Esophagus mucosa (tissue), 1 donor: ENCODE measurements at places on chromosomes 2 and 18.

DNA sequence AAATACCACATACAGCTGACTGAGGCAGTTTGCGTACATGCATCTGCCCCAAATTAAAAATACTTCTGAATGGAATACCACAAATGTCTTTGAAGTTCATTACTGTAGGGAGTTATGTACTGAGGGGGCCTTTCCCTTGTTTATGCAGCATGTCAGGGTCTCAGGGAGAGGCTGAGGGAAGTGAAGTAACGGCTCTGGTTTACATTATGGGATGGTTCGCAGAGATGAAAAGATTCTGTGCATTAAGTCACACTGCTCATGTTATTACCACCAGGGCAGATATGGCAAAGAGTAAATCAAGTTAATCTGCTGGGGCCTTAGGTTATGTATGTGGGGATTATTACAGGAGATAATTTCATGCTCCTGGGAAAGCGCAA lies 385.9 kb upstream of the RND3 start:
- ATAC-seq = no peak

DNA sequence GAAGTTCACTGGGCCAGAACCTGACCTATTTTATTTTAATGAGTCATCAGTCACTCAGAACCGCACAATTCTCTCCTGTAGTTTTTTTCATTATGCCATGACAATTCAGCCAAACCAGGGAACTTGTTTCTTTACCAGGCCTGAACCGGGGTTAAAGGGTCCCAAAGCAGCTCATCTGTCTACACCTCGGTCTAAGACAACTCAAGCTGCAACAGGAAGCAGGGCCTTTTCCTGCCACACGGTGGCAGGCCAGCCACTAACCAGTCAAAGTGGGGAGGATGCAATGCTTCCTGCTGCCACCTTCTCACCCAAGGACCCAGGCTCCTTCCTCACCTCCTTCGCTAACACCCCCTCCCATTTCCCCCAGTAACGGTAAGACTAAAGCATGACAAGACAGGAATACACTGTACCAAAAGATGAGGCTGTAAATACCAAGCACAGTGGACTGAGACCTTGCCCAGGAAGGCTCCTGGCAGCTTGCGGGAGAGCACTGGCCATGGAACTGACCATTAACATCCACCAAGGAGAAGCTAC lies 56.7 kb upstream of the ACKR3 start:
- ATAC-seq = peak; percentile 82

DNA sequence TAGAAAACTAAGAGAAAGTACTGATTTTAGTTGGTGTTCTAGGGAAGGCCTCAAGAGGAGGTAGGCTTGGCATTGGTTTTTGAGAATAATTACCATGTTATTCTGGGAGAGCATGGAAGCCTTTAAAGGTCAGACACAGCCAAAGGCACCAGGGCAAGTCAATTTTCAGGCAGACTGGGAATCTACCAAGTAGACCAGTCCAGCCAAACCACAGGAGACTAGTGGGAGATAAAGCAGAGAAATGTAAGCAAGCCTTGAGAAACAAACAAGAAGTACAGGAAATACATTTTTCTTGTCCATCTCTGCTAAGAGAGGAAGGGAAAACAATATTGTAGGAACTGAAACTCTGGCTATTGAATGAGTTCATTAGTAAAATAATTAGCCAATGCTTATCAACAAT lies 5.5 kb upstream of the CCDC68 start:
- ATAC-seq = no peak

- no peak for ATAC-seq
Observed at GRCh38 chr2:22449696-22450095, 935.3 kb upstream of the KLHL29 start.

DNA sequence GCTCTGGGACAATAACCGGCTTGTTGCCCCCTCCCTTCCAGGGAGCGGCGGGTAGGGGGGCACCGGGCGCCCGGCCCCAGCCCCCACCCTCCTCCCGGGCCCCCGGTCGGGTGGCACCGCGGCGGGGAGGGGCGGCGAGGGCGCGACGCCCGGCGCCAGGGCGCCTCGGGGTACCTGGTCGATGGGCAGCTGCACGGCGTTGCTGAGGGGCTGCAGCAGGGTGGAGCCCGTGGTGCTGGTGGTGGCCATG lies 193 bp downstream of the MBOAT2 start:
- ATAC-seq = peak; percentile 0

DNA sequence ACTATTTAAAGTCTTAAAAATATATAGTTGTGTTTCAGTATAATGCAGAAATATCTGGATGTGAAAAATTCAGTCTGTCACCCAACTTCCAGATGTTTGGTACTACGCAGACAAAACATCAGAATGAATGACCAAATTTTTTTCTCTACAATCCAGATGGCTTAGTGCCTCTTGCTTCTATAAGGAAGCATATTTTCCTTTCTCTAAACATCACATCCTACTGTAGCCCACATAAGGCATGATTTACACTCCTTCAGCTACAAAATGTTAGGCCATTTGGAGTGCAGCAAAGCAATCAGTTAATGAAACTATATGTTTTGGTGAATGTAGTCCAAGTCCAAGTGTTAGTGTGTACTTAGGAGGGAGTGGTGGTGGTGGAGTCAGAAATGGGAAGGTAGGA lies 162.9 kb upstream of the SIX2 start:
- ATAC-seq = no peak

- ATAC-seq = no peak
Observed at GRCh38 chr2:109212836-109213563, 84.0 kb downstream of the SH3RF3 start.

DNA sequence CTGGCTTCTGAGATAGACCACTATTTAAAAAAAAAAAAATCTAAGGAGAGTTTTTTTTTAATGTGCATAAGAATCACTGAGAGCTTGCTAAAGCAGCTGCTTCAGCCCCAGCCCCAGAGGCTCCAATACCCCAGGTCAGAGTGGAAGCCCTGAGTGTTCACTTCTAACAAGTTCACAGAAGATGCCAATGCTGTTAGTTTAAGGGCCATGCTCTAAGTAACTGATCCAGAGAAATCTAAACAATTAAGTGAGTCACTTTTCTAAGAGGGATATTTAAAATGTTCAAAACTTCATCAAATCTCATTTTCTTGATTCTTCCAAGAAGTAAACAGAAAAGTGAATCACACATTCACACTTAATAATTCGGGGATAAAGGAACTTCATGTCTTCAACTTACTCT lies 126.4 kb upstream of the CD226 start:
- no peak for ATAC-seq

- no peak for ATAC-seq
Observed at GRCh38 chr2:143877876-143878530, 641.9 kb downstream of the ZEB2 start.

DNA sequence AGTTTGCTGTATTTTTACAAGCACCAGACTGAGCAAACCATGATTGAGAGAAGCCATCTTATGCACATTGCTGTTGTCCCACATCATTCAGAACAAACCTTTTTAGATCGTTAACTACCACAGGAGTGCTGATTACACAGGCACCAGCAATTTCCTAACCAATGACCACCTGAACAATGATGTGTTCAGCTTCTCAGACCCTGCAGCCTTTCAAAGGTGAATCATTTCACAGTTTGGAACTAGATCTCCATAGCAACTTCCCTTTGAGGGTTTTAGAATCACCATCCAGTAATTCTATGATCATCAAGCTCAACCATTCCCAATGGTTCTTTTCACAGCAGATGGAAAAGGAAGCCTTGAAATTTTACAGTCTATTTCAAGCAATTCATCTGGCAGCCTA lies 71.4 kb downstream of the OLA1 start:
- no peak for ATAC-seq

DNA sequence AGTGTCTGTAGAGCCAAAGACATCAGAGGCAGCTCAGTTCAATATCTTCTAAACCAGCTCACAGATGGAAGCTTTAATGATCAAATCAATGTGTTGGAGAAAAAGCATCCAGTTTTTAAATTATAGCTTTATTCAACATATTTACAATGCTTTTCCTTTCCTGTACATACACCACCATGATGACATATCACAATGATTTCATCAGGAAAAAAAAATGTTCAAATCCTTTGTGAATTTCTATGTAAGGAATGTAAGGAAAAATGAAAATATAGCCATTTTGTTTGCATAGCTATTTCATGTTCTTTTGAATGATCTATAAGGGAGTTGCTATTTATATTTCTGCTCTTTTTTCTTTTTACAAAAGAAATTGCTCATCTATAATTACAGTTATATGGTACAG lies 134.7 kb upstream of the CDH20 start:
- ATAC-seq = no peak

DNA sequence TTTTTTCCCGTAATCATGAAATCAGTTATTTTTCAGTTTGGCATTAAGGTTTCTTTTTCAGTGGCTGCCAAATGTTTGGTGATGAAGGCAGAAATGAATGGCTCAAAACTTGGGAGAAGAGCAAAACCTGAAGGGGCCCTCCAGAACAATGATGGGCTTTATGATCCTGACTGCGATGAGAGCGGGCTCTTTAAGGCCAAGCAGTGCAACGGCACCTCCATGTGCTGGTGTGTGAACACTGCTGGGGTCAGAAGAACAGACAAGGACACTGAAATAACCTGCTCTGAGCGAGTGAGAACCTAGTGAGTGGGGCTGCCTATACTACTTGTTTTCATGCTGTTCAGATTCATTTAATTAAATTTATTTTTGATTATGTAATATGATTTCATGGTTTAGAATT lies 29.2 kb upstream of the MSH2 start:
- no peak for ATAC-seq

- no peak for ATAC-seq
Observed at GRCh38 chr2:45554073-45554741, 56.9 kb downstream of the SRBD1 start.

DNA sequence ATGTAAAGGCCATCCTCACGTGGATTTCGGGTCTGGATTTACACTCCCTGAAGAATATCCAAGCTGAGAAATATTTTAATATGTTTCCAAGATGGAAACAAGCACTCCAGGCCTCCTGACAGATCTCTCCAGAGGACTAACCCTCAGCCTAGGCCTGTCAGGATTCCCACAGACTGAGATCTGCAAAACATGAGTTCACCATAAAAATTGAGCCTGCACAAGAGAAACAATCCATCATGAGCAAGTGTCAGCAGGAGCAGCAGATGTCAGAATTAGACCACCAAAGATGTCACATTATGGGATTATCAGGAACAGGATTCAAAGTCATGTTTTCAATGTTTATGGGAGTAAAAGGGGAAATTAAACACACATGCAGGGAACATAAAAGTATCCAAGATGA lies 191.3 kb downstream of the TFCP2L1 start:
- no peak for ATAC-seq

- ATAC-seq = peak; percentile 45
Observed at GRCh38 chr18:43571078-43571689, 293.9 kb upstream of the SYT4 start.

GRCh38 chr18:14919666-14920065 lies 171.7 kb downstream of the ANKRD30B start:
- no peak for ATAC-seq

- ATAC-seq = no peak
Observed at GRCh38 chr2:17915099-17915498, 36.6 kb downstream of the KCNS3 start.

GRCh38 chr2:19709553-19709952 lies 192.2 kb downstream of the TTC32 start:
- ATAC-seq = no peak

- ATAC-seq = no peak
Observed at GRCh38 chr2:129726216-129726615, 253.2 kb upstream of the RAB6C start.

- ATAC-seq = no peak
Observed at GRCh38 chr2:100064165-100064564, 78.2 kb downstream of the AFF3 start.

DNA sequence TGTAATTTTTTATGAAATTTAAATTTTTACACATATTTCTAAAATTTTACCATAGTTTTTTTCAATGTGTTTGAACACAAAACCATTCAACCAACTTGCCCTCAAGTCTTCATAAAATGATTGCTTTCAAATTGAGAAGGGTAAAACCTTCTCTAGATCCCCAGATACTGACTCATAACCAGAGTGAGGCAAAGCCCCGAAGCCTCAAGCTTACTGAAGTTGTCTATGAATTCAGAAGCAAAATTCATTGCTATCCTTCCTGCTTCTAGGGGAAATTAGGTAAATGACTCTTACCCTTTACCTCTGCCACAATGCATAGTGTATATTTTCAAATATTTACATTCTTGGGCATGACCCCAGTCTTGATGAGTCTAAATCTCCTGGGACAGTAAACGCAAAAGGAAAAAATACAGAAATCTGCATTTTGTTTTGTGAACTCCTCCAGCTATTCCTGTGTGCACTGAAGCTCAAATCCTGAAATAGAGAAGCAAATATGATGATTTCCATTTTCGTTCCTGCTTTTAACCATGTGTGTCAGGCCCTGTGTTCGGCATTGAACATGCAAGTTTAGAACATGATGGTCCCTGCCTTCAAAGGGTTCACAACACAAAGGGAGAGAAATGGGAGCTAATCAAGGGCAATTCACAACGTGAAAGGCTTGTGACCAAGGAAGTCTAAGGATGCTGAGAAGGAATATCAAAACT lies 246.3 kb downstream of the SUCLG1 start:
- ATAC-seq = no peak

DNA sequence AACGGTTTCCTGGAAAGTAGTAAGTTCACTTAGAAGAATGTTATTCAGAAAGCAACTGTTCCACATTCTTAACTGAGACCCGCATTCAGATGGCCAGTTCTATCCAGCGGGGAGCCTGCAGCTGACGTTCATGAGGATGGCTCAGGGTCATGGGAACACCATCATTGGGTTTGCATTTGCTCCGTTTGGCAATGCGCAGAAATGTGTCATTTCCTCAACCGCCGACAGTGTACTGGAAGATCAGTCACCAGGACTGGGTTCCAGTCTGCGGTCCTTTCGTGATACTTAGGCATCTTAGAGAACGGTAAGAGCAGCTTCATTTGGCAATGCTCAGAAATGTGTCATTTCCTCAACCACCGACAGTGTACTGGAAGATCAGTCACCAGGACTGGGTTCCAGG lies 104.0 kb downstream of the DNER start:
- no peak for ATAC-seq

DNA sequence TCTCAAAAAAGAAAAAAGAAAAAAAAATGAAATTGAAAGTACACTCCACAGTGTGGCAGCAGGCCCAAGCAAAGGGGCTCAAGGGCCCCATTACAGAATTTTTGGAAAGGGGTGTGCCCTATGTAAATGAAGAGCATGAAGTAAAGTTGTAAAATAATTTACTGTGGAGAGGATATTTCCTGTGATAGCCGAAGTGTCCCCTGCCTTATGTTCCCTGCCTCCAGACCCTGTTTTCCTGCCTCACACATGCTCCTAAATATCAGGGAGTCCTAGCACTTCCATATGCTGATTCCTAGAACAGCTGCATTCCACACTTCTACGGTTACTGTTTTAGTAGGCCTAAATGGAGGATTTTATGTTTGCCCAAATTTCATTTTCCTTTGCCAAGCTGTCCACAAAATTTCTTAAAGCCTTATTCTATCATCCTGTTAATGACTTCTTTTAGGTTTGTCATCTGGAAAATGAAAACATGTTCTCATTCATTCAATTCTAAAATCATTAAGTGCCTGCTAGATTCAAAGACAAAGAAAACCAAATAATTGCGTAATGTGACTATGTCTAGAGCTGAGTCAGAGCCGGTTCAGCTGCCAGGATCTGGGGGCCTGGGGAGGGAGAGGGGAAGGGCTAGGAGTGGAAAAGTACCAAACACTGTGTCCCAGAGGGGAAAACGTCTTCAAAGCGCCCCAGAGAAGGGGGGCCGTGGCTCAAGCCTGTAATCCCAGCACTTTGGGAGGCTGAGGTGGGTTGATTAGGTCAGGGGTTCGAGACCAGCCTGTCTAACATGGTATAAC lies 25.9 kb upstream of the IMPA2 start:
- peak; percentile 68 for ATAC-seq

- ATAC-seq = no peak
Observed at GRCh38 chr2:50098242-50098641, 933.7 kb downstream of the NRXN1 start.
